SJSA1 (cell line): ENCODE measurements at places on chromosomes 7 and 10. TPM values are rescaled to one million over a fixed set of nuclear protein-coding genes. Genes with fewer than 3 reads are reported as not detected.

Gene HEPACAM2
- not detected in 2 replicates for total RNA-seq

- DNase-seq: no peak
Observed at GRCh38 chr7:17313194-17313593, 14.7 kb downstream of the AHR start.

- no peak for DNase-seq
Observed at GRCh38 chr7:90597563-90598253, 1.6 kb downstream of the CDK14 start.

DNA sequence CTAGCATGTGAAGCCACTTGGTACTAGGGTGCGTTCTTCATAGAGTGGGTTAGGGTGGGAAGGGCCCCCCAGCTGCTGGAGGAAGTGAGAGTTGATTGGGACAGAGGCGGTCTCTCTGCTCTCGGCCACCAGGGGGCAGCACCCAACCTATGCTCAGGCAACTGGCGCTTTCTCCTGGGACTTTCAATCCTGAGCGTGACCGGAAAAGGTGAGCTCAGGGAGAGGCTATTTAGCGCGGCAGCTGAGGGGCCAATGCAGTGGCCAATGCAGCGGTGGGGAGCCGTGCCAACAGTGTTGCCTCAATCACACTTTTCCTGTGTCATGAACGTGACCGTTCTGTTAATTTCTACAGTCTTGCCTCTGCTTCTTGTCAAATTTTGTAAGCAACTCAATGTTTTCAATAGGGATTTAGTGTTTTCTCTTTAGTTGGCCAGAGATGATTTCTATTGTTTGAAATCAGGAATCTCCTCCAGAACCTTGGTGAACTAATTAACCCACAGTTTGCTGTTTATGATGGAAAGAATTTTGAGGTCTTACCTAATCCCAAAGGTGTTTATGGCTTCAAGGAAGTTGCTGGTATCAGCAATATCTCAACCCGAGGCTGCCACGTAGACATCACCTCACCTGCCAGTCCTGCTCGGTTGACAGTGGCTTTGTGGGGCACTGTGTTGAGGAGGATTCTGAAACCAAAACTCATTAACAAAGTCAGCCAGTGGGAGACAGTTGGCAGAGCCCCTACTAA is 67.9 kb upstream of the PDZD8 start:
- DNase-seq: peak; percentile 67

- DNase-seq: no peak
Observed at GRCh38 chr10:91311601-91312381, 91.3 kb downstream of the PCGF5 start.

GRCh38 chr7:50869108-50869725 is 86.5 kb upstream of the GRB10 start:
- DNase-seq: no peak

GRCh38 chr7:96579119-96579518 is 130.5 kb downstream of the SEM1 start:
- no peak for DNase-seq

DNA sequence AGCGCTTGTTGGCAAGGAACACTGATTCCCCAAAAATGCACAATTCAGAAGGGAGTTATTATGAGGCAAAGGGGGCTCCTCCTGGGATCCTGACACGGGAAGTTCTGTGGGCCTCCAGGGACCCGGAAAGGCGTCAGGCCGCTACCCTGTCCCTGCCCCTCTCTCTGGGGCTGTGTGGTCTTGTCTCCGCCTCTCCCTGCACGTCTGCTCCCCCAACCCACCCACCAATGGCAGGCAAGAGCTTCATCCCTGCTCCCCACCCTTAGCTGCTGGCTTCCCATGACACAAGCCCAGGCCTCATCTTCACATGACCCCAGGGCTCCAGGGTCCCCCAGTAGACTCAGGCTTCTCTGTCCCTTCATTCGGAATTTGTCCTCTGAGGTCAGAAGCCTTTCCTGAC is 31.0 kb upstream of the ADRB1 start:
- no peak for DNase-seq
